ENCODE measurements at places on chromosomes 1 and 21.

DNA sequence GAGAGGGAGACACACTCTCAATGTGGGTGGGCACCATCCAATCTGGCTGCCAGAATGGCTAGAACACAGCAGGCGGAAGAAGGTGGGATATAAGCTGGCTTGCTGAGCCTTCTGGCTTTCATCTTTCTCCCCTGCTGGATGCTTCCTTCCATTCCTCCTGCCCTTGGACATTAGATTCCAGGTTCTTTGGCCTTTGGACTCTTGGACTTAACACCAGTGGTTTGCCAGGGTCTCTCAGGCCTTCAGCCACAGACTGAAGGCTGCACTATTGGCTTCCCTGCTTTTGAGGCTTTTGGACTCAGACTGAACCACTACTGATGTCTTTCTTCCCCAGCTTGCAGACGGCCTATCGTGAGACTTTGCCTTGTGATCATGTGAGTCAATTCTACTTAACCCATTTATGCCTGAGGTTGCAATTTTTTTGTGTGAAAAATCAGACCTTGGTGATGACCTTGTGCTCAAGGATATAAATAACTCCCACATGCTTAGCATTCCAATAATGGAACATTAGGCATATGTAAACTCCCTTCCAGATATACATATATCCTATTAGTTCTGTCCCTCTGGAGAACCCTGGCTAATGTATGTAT lies 56.7 kb upstream of the CD55 start:
- no peak for DNase-seq

DNA sequence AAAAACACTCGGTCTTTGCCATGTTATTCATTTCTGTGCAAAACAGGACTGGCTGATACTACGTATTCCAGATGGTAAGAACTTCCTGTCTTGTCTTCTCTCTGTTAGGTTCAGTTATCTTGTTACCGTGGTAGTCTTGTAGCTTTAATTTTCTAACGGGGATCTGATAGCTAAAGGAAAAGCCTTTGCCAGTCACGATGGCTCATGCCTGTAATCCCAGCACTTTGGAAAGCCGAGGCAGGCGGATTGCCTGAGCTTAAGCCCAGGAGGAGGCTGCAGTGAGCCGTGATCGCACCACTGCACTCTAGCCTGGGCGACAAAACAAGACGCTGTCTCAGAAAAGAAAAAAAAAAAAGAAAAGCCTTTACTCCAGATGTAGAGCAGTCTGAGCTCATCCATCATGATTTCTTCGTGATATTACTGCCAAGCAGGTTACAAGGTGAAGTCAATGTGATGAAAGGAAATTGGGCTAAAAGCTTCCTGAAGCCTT lies 11.1 kb upstream of the MSTO1 start:
- peak; percentile 55 for DNase-seq

DNA sequence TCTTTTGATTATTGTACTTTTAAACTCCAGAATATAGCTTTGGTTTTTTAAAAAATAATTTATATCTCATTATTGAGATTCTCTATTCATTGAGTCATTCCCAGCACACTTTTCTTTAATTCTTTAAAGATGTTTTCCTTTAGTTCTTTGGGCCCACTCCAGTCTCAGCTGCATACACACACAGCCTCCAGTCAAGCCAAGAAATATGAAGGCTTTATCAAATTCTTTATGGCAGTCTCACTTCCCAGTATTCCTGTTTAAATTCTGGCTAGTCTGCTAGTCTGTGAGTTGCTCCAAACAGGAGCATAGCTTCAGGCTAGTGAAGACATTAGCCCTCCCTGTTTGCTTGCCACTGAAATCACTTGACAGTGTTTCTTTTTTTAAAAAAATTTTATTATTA lies 61.2 kb downstream of the CRP start:
- no peak for DNase-seq

DNA sequence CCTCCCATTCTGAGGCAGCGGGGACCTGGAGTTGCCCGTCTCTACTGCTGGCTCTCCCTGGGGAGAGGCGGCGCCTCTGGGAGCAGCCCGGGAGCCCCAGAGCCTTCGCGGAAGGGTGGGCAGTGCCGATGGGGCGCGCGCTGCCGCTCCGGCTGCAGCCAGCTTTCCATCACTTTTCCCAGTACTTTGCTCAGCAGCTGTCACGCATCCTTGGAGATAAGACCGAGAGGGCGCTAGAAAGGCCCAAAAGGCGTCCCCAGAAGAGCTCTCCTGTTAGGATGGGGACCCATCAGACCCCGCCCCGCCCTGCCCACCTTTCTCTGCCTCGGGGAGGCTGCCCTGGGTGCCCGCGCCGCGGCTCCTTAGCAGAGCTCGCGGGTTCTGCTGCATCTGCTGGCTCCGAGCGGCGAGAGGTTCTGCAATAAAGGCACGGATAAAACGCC lies 534 bp downstream of the KCNH1 start:
- DNase-seq, result peak; percentile 32

- no peak for DNase-seq
Observed at GRCh38 chr1:193654951-193655735, 468.7 kb upstream of the B3GALT2 start.

- DNase-seq, result no peak
Observed at GRCh38 chr1:2126331-2127186, 68.0 kb downstream of the FAAP20 start.

GRCh38 chr1:201395936-201396335 lies 3.2 kb downstream of the LAD1 start:
- DNase-seq, result no peak

DNA sequence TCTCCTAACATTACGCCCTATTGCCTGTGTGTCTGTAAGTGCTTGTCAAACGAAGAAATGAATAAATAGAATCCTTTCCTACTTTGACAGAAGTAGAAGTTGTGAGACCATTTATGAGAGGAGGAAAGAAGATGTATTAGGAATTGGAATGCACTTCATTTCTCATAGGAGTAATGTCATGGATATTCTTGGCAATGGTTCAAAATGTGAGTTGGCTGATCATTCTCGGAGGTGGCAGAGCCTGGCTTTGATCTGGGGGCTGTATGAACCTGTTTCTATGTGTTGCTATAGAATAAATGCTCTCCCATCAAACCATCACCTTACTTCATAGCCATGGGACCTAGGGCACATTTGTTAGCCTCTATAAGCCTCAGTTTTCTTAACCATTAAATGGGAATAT lies 10.1 kb upstream of the SERBP1 start:
- DNase-seq, result no peak

- DNase-seq, result no peak
Observed at GRCh38 chr1:55483523-55483922, 268.4 kb upstream of the USP24 start.

DNA sequence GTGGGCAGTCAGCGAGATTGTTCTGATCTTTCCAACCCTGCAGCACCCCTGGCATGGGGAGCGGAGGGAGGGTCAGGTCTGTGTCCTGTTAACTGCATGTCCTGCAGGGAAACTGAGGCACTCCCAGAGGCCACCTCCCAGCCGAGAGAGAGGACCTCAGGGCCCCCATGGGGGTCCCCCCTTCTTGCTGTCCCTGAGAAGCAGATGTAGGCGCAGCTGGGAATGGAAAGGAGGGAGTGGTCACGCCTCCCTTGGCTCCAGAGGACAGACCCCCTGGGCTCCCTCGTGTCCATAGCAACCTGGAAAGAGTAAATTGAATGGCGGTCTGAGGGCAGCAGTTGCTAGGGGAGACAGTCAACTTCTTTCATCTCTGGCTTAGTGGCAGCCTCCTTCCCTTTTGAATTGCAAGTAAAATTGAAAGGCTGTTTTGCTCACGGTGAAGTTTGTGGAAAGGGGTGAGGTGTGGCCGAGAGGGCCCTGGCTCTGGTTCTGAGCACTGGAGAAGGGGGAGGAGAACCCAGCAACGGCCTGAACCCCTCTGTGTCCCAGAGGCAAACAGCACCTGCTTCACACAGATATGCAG lies 4.9 kb downstream of the CROCC start:
- DNase-seq, result no peak

- DNase-seq, result peak; percentile 66
Observed at GRCh38 chr1:173134029-173134428, 73.1 kb downstream of the TNFSF4 start.

DNA sequence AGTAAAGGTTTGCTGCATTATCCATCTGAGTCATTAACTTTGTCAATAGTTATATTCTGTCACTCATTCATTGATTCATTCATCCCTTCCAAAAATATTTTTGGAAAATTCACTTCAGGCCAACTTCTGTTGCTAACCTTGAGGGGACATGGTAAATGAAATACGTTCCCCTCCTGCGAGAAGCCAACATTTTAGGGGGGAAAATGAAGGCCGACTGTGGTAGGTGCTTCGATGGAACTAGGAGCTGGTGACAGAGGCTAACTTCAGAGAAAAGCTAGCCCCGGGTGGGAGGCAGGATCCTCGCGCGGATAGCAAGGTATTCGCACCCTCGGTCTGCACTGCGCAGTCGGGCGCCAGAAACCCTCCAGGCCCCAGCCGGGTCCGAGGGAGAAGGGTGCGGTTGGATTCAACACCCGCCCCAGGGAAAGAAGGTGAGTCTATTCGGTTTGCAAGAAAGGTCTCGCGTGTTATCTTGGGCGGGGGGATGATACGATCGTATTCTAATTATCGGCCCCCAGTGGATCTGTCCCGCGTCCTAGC lies 646 bp upstream of the RRP15 start:
- DNase-seq, result no peak

- DNase-seq, result peak; percentile 80
Observed at GRCh38 chr1:203593723-203594122, 32.9 kb upstream of the ATP2B4 start.

DNA sequence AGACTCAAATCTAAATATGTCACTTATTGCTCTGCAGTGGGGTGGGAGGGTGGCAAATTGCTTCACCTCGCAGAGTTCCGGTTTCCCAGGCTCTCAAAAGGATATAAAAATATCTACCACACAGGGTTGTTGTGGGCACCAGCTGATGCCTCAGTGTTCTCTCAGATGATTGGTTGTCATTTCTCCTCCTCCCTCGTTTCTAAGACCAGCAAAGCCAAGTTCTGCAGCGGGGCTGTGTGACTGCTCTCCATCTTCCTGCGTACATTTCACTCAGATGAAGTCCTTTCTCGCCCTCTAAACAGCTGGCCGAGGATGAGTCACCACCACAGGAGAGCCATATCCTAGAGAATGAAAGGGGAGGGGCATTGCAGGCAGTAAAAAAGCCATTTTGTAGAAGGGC lies 35.0 kb upstream of the VWA5B1 start:
- DNase-seq, result peak; percentile 63

GRCh38 chr1:13697738-13698137 lies 2.2 kb upstream of the PRDM2 start:
- peak; percentile 9 for DNase-seq

DNA sequence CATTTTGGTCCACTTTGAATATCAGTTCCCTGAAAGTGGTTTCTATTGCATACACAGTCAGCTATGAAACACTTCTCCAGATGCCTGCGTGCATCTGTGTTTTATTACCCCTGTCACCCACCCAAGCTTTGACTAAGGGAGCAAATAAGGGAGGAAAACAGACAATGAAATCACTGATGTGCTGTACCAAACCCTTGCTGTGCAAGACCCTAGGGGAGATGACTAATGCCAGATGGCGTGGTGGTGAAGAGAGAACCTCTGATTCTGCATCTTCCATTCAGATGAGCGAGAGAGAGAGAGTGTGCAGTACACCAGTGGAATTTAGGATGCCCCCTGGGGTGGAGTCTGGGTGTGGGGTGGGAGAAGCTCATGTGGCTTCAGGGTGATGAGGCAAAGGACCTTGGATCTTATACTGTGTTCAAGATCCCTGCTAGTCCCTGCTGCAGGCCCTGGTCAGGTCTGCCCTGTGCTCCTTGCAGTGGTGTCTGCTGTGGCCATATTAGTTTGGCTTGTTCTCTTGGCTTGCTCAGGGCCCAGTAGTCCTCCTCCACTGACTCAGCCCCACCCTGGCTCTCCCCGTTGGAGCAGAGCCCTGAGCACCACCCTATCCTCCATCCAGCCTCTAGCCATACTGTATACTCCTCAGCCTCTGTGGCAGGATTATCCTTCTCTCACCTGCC lies 18.5 kb downstream of the CLCA1 start:
- peak; percentile 92 for DNase-seq

DNA sequence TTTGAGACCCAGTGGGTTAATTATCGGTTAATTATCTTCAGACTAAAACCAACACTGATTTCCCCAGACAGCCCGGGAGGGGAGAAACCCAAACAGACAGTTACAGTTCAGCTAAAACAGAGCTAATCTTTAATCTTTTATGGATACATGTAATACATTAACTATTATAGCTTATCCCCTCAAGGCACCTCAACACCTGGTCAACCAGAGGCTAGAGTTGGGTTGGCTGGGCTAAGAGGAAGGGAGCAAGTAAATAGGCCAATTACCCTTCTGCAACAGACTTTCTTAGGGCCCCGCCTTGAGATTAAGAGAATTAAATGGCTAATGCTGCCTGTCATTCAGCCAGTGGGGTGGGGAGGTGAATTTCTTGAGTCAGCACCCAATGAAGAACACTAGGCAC lies 6.6 kb upstream of the MED18 start:
- no peak for DNase-seq

DNA sequence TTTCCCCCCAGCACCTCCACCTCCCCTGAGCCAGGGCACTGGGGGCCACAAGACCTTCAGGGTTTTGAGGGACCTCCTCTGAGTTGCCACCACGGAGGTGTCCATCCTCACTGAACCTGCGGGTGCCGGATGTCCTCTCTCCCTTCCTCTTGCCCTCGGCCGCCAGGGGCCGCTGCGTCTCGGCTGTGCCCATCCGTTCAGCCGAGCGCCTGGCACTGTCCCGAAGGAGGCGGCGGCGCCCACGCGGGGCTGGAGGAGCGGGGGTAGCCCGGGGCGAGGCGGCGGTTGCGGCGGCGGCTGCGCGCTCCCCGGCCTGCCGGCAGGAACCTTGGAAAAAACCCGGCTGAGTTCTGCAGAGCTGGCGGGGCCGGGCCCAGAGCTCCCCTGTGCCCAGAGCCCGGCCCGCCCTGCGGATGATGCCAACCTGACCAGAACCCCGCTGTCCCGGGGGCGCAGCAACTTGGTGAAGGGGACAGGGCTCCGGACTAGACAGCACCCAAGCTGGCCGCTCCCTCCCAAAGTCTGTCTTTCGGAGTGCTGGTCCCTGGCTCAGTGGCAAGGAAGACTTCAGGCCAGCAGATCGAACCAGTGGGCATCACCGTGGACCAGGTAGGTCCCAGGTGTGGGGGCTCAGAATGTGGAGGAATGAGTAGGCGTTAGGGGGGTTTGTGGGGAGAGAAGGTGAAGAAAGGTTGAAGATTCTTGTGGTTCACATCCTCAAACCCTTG lies 3.7 kb upstream of the PPM1J start:
- peak; percentile 88 for DNase-seq

DNA sequence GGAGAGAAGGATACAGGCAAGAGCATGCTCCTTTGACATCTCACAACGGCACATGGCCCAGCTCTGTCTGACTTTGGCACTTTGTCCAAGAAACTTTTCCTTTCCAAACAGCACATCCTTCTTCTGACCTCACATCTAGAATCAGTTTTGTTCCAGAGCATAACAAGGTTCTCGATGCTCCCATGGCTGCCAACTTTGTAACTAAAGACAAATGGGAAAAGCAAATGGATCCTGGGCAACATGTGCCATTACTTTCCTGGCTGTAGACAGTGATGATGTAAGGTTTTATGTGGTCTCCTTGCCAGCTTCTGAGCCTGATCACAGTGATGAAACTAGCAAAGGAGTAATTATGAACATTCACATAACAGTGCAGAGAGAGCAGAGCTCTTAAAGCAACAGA lies 171.8 kb upstream of the C1orf87 start:
- no peak for DNase-seq

GRCh38 chr21:42234464-42235241 lies 15.7 kb downstream of the ABCG1 start:
- DNase-seq, result no peak

All from ELR (cell line).